ENCODE measurements at places on chromosomes 12 and 14.

DNA sequence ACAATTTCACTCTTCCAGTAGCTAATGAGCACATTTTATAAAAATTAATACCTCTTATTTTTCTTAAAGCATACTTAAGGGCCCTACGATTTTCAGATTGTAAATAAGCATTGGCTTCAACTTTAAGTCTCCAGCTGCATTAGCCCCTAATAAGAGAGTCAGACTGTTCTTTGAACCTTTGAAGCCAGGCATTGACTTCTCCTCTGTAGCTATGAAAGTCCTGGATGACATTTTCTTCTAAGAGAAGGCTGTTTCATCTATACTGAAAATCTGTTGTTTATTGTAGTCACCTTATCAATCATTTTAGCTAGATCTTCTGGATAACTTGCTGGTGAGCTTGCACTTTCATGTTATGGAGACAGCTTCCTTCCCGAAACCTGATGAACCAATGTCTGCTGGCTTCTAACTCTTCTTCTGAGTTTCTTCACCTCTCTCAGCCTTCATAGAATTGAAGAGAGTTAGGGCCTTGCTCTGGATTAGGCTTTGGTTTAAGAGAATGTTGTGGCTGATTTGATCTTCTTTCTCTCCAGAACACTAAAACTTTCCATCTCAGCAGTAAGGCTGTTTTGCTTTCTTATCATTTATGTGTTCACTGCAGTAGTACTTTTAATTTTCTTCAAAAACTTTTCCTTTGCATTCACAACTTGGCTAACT lies 377.1 kb upstream of the RGS6 start:
- no peak for DNase-seq

DNA sequence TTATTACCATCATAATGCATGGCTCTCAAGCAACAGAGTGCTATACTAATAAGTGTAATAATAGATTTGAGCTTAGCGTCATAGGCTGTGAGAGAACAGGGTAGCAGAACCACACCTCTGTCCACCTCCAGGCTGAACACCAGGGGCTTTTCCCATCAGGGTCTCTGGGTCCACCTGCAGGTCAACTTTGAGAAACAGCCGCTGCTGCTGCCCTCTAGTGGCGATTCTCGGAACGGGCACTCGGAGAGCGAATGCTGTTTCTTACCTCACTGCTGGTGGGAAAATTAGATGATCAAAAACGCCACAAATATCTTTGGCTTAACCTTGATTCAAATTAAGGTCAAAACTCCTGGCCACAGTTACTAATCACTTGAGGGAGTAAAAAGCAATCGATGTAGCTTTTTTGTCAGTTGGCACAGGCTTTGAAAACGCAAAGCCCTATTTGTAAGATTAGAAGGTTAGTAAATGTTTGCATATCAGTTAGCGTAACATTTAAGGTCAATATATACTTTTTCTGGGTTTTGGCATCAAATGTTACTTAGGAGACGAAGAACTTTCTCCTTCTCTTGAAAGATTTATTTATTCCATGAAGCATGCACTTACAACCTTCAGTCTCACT lies 127.9 kb upstream of the TMEM132D start:
- peak; percentile 64 for DNase-seq

DNA sequence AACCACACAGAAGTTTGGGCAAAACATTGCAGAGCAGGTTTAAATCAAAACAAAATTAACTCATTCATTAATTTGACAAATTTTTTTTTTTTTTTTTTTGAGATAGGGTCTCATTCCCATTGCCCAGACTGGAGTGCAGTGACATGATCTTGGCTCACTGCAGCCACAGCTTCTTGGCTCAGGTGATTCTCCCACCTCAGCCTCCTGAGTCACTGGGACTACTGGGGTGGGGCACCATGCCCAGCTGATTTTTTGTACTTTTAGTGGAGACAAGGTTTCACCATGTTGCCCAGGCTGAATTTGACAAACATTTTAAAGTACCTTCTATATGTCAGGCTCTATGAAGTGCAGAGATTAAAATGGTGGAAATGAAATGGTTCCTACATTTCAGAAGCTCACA lies 257.1 kb upstream of the NPAS3 start:
- no peak for DNase-seq

GRCh38 chr14:36791402-36791801 lies 129.7 kb downstream of the PAX9 start:
- DNase-seq, result no peak

DNA sequence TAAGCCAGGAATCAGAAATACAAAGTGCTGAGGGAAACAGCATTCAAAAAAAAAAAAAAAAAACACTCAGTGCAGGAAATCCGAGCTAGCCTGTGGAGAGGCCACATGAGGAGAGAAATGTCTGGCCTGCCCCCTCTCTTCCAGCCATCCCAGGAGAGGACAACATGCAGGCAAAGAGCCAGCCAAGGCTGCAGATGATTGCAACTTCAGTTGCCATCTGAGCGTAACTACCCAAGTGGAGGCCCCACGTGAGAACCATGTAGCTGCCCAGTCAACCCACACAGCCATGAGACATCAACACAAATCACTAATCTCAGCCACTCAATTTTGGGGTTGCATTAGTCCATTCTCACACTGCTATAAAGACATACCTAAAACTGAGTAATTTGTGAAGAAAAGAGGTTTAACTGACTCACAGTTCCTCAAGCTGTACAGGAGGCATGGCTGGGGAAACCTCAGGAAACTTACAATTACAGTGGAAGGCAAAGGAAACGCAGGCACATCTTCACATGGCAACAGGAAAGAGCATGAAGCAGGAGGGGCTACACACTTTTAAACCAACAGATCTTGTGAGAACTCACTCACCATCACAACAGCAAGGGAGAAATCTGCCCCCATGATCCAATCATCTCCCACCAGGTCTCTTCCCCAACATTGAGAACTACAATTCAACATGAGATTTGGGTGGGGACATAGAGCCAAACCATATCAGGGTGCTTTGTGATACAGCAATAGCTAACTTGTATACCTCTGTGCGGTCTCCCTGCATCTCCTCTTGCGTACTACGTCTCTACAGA lies 161.1 kb downstream of the PIWIL1 start:
- no peak for DNase-seq

- DNase-seq, result no peak
These were observed 60.0 kb upstream of the GZMB start for GRCh38 chr14:24693983-24694382.

GRCh38 chr14:24806061-24806678 lies 172.2 kb upstream of the GZMB start:
- DNase-seq, result peak; percentile 40

DNA sequence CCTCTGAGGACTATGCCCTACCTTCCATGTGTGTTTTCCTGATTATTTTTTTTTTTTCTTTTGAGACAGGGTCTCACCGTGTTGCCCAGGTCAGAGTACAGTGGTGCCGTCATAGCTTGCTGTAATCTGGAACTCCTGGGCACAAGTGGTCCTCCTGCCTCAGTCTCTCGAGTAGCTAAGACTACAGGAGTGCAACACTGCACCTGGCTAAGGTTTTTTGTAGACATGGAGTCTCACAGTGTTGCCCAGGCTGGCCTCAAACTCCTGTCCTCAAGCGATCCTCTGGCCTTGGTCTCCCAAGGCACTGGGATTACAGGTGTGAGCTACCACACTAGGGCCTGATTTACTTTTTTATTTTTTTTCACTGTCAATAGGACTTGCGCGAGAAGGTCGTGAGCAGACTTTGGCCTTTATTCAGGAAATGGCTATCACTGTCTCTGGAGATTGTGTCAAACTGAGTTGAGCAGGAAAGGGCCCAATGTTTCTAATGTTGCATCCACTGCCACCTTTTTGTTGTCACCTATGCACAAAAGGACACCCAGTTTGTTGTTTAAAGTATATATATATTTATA lies 47.7 kb downstream of the FLRT2 start:
- DNase-seq, result no peak

DNA sequence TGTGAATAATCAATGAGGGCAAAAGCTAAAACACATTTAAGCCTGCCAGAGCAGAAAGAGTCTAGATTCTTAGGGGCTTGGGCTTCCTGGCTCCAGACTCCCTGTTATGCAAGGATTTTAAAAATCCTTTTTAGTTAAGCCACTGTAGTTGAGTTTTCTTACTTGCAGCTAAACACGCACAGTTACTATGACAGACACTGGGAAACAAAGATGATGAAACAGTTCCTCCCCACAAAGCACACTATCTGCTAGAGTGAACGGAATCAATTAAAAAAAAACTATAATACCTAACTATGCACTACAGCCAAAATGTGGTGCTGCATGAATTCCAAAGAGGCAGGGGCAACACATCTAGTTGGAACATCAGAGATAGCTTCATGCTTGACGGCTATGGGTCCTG lies 28.2 kb downstream of the RPS6KA5 start:
- DNase-seq, result no peak

- no peak for DNase-seq
These were observed 251.6 kb downstream of the TRHDE start for GRCh38 chr12:72523754-72524153.

- peak; percentile 11 for DNase-seq
These were observed 37.3 kb downstream of the AKAP6 start for GRCh38 chr14:32366256-32366879.

DNA sequence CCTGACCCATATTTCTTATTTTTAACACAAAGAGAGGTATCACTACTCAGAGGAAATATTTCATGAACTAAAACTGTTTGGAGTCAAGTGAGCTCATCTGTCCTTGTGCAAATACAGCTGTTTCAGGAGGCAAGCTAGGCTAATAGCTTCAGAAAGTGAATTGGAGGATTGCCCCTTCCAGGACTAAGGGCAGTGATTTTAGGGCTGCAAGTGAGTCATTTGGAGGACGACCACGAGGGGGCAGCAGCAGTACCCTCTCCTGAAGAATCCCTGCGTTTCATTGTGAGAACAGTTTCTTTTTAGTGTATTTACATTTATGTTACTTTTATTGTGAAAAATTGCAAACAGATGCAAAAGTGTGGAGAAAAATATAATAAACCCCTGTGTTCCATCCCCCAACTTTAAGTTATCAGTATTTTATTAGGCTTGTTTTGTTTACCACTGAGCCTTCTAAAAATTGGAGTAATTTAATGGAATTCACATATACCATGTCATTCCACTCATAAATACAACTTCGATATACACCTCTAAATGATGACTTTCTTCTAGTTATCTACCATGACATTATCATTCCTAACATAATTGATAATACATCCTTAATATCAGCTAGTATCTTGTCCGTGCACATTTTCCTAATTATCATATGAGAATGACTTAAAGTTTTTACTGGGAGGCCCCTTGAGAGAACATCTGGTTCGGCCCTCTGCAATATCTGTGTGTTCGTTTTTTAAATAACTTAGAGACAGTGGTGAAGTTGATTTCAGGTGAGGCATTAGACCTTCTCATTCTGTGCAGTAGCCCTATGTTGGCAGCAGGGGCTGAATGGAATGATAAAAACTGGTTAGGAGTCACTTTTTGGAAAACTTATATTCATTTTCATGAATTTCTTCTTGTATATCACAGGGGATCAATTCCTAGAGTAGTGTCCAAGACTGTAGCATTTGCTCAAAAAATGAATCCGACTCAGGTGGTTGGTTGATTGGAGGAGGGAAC lies 13.7 kb downstream of the FOXJ2 start:
- DNase-seq, result peak; percentile 26

DNA sequence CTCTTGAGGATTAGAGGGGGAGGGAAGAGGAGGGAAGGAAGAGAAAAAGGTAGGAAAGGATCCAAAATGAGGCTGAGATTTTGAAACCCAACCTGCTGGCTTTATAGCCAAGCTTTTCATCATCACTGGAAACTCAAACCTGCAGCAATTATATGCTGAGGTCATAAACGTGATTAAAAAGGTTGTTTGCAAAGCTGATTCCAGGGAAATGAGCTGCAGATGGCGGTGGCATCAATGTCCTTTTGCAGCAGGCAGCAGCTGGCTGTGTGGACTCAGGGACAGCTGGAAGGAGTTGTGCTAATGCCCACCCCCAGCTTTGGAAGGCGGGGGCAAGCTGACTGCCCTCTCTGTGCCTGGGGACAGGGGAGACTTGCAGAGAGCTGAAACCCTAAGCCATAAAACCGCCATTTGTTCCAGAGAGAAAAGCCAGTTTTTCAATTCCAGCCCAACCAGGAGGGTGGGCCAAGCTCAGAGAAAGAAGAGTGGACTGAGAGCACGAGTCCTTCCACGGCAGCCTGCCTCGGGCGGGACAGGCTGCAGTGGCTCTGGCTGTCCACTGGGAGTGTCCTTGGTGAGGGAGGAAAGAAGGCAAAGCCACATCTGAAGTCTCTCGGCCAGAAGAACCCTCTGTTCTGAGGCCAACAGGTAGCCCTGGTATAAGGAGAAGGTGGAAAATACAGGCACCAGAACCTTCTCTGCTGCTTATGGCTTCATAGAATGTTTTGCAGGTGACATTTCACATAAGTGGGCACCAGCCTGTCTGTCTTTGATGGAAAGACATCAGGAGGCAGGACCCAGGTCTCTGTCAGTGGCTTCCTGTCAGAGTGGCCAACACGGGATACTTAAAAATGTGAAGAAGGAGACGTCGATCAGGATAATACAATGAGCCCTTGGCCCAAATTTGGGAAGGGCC lies 90.7 kb downstream of the SINHCAF start:
- peak; percentile 95 for DNase-seq

DNA sequence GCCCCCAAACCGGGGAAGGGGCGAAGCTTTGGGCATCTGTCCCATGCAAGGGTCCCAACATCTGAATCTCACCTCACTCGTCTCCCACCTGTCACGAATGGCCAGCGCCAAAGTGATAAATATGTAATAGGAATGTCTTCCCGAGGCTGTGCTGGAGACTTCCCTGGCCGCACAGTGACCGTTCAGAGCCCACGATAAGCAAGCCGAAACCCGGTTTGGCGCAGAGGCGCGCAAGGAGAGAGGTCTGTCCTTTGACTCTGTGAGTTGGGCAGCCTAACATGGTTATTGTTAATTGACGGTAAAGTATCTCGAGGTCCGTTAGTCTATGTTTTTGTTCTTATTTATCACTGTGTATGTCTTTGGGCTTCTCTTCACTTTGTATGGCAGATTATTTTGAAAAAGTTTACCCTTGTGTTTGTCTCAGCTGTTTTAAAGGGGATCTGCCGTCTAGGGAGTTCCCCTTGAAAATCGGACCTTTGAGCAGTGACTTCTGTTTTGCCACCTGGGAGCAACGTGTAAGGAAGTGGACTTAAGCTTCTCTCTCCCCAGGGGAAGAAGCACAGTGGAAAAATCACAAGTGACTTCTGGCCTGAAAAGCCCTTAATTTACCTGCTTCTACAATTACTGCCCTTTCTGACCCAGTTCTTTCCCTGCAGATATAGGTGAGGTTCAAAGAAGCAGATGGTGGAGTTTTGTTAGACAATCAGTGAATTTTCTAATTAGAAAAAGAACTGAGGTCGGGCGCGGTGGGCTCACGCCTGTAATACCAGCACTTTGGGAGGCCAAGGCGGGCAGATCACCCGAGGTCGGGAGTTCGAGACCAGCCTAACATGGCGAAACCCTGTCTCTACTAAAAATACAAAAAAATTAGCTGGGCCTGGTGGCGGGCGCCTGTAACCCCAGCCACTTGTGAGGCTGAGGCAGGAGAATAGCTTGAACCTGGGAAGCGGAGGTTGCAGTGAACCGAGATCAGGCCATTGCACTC lies 1.1 kb upstream of the TM9SF1 start:
- peak; percentile 64 for DNase-seq

DNA sequence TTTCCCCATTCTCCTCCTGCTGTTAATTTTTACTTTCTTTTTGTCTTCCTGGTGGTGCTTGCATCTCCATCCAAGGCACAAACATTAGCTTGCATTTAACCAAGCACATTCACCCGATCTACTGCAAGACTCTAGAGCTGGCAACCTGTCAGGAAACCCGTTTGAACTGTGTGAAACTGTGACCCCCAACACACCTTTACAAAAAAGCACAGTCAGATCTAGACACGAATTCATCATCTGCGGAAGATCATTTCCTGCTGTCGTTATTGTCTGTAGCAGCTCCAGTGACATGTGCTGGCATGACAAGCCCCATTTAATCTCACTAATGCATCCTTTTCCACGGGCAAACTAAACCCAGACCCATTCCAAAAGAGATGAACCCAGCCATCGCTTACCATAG lies 340.5 kb downstream of the VRK1 start:
- no peak for DNase-seq
